Cerebellar nuclear complex (tissue), 1 donor: ENCODE measurements at places on chromosomes 7 and 10.

DNA sequence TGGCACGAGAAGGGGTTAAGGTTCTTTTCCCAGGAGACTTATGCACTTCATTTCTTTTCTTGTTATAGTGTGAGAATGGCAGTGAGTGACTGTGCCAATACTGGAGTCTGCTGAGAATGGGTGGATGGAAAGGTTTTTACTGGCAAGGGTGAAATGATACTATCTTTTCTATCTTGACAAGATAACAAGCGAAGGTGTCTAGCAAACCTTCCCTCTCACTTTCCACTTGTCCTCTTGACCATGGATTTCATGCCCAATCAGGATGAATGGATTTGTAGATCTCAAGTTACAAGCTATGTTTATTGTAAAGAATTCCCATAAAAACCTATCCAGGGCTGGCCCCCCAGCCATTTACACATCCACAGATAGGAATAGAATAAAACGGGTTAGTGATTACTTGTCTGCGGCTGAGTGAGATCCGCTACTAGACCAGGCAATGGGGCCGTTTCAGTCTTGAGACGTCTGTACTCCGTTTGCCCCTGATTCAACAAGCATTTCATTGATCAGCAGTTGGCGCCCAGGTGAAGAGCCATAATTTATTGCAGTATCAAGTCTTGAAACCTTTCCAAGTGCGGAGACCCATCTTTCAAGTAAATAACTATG is 152.6 kb downstream of the PRKCQ start:
- no peak for DNase-seq

DNA sequence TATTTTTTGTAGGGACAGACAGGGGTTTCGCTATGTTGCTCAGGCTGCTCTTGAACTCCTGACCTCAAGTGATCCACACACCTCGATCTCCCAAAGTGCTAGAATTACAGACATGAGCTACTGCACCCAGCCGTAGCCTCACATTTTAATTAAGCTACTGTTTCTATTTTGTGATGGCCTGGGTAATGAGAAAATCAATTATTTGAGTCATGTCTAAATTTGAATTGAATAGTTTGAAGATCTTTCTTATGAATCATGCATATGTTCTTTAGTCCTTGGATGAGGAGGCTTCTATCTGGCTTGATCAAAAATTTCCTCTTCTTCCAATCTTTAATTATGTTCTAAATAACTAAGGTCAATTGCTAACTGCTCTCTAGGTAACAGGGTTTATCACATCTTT is 175.0 kb downstream of the REEP3 start:
- DNase-seq: no peak

DNA sequence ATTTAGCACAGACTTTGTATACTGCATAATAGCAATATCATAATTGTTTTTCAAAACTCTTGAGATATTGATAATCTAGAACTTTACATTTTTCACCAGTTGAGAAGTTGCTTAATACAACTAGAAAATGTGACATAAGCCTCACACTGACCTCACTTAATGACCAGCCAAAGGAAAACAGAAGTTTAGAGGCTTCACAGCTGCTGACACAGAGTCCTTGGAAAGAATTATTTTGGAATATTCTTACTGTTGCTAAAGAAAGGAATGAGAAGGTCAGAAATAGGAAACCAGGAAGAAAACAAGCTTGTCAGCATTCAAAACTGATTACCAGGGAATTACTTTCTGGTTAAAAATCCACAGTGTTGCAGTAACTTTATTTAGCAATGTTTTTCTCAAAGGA is 35.5 kb upstream of the WASL start:
- DNase-seq: no peak

GRCh38 chr7:46934198-46934825 is 647.6 kb downstream of the TNS3 start:
- DNase-seq: no peak

DNA sequence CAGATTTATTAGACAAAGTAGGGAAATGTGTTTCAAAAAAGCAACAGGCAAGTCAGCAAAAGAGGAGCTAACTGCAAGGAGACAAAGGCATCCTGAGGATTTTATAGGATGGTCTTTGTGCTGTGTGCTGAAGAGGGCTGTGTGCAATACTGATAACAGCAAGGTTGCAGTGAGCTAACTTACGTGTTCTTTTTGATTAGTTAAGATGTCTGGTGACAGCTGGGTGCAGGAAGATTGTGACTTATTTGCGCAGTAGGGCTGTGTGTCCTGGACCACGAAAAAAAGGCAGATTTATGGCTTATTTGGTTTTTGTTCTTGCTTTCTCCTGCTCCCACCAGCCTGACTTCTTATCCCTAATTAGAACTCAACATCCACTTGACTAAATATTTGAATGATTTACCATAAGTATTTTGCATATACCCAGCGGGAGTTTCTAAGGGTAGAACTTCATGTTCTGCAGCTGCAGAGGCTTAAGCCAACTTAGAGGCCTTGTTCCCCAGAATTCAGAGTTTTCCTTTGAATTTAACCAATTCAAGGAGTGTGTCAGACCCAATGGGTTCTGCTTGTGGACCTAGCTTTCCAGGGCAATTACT is 119.0 kb downstream of the ANKRD26 start:
- no peak for DNase-seq

GRCh38 chr7:10688544-10688943 is 285.1 kb upstream of the PHF14 start:
- DNase-seq: no peak

DNA sequence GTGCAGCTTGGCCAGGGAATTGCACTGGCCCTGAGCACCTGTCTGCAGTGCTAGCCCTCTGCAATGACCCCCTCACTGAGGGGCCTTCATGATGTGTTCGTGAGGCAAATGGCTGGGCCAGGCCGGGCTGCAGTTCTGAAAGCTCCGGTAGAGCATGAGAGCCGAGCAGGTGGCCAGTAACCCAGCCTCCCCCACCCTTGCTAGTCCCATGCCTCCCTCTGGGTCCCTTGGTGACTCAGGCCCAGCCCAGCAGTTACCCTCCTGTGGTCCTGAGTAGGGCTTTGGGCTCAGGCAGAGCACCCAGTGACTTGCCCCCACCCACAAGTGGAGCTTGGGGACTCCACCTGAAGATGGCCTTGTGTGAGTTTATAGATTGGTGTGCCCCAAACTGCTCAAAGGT is 16.1 kb upstream of the CSGALNACT2 start:
- DNase-seq: no peak

DNA sequence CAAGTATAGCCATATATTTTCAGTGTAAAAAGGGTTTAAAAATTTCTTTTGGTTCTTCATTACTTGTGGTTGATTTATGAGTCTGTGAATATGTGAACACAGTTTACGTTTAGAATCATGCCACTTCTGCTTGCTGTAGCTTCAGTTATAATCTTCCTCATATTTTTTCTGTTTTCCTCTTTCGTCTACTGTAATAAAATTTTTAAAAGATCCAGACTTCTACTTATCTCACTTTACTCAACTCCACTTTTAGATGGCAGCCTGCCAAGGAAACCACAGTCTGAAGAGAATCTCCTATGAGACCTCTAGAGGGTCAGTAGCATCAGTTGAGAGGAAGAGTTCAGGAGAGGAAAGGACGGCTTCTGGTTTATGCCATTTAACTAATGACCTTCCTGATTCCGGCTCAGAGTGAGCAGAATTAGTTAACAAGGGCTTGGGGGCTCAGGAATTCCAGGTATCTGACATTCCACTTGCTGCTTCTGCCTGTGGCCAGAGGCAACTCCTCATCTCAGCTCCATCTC is 21.4 kb downstream of the CREB5 start:
- DNase-seq: no peak

- DNase-seq: no peak
These were observed 4.2 kb upstream of the PILRA start for GRCh38 chr7:100369105-100369504.

GRCh38 chr10:124174673-124175645 is 81.6 kb upstream of the CHST15 start:
- no peak for DNase-seq

- no peak for DNase-seq
These were observed 167.3 kb downstream of the CREB5 start for GRCh38 chr7:28579571-28579970.

- no peak for DNase-seq
These were observed 190.0 kb downstream of the PLXNA4 start for GRCh38 chr7:132386201-132386681.

DNA sequence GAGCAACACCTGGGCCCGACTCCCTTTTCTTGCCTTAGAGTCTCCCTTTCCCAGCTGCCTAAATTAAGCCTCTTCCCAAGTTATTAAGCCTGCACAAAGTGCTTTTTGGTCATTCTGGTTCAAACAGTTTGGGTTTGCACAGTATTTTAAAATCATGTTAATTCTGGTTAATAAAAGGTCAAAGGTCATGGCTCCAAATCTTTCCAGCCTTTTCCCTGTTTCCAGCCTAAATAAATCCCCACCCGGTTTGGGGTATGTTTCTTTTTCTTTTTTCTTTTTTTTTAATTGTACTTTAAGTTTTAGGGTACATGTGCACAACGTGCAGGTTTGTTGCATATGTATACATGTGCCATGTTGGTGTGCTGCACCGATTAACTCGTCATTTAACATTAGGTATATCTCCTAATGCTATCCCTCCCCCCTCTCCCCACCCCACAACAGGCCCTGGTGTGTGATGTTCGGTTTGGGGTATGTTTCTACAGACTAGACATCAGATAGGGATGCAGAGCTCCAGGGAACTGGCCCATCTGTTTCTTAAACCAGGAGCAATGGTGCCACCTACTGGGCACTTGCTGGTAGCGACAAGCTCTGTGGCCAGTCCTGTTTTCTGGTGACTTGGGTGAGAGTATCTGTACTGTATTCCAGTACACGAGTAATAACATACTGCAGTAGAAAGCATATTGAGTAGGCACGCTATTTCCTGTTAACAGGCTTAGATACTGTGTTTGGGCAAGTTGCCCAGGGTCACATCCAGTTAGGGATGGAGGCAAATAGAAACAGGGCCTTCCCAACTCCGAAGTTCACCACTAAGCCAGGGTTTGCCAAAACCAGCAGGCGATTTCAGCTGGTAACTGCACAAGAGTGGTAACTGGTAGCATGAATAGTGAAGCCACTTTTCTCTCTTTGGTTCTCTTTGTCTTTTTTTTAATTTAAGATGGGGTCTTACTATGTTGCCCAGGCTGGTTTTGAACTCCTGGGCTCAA is 60.6 kb upstream of the TRIM8 start:
- DNase-seq: peak; percentile 79

DNA sequence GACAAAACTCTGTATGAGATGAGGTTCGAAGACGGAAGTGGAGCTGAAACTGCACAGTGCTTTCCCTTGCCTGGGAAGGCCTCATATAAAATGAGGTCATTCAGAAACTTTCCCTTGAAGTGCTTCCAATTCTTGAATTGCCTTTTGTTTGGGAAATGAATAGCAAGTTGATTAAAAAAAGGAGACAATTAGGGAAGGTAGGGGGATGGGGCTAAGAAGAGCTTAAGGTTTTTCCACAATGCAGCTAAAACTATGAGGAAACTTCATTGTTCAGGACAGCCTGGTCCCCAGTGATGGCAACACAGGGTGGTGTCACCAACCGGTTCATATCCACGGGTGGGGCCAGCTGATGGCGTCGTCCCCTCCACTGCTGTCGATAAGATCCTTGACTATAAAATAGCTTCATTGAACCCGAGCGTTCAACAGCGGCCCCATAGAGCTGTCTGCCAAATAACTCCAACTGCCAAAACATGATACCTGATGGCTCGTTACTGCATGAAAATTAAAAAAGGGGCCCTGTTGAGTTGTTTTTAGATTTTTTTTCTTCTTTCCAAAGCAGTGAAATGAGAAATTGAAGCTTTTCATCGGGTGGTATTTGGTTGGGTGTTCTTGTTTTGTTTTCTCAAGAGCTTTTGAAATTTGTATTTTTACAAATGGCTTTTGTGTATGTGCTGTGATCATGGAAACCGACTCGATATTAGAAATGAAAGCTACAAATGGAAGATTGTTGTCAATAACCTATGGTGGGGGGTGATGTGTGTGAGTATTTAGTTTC is 2.8 kb upstream of the CELF2 start:
- DNase-seq: no peak

GRCh38 chr7:2154831-2155230 is 77.9 kb downstream of the MAD1L1 start:
- no peak for DNase-seq

DNA sequence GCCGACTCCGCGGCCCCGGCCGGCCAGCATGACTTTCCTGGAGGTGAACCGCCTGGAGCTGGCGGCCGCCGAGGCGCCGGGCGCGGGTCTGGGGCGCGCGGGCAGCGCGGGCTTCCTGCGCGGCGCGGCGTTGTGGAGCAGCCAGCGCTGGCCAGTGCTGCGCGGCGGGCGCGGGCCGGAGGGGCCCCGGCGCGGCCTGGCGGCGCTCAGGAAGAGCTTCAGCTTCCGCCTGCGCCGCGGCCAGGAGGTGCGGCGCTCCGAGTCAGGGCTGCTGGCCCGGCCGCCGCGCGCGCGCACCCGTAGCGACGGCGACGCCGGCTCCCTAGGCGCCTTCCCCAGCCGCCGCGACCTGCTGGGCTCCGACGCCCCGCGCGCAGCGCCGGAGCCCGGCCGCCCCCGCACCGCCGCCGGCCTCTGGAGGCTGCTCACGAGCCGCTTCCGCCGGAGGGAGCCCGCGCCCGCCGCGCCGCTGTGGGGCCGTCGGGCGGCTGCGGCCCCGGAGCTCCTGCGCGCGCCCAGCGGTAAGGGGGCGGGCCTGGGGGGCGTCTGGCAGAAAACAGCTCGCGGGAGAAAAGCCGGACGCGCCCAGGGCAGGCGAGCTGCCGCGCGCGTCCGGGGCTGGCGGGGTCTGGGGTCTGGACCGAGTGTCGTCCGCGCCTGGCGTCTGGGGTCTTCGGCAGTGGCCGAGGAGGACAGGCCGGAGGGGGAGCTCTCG is 29.0 kb downstream of the AGAP3 start:
- DNase-seq: no peak

GRCh38 chr7:38311329-38311937 is 38.0 kb upstream of the TARP start:
- no peak for DNase-seq

- no peak for DNase-seq
These were observed 109.1 kb upstream of the CTTNBP2 start for GRCh38 chr7:117982071-117983055.

- no peak for DNase-seq
These were observed 63.9 kb upstream of the ECHDC3 start for GRCh38 chr10:11678074-11678793.

DNA sequence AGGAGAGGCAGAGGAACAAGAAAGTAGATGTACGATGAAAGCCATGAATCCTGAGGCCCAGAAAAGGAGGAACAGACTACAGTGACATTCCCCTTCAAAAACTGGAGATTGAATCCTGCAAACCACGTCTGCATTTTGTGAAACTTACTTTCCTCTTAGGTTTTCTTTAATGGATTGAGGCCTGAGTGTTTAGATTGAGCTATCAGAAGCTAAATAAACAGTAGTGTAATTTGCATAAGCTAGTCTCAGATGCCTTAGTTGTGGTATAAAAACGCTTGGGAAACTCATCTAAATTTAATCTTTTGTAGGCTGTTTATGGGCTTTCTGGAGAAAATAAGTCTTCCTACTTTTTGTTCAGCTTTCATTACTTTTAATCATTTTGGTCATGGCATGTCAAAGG is 94.8 kb upstream of the HDAC9 start:
- no peak for DNase-seq
